LoVo (cell line): ENCODE measurements at places on chromosomes 4 and X.

DNA sequence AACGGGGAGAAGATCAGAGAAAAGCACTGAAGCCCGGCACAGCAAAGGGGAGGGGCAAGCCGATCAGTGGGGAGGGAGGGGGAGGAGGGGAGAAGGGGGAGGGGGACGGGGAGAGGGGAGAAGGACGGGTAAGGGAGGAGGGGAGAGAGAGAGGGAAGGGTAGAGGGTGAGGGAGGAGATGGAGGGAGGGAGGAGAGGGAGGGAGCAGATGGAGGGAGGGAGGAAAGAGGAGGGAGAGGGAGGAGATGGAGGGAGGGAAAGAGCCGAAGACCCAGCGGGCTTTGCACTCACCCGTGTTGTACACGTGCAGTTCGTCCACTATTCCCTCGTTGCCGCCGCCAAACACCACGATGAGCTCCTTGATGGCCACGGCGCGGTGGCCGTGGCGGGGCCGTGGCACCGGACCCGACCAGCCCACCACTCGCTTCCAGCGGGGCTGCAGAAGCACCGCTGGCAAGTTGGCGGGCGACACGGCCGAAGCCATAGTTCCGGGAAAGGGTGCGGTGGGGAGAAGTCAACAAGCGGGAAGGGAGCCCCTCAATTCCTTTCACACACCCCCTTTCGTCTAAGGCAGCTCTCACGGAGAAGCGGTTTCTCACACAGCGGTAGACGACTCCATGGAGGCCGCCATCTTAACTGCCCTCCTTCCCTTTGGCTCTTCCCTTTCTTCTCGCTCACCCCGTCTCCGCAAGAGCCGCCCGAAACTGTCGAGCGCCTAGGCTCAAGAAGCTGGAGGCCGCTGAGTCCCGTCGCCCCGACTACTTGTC lies 1.1 kb downstream of the HCFC1 start:
- no peak for DNase-seq

- DNase-seq, result no peak
These were observed 214.2 kb downstream of the ZNF674 start for GRCh38 chrX:46330981-46331380.

DNA sequence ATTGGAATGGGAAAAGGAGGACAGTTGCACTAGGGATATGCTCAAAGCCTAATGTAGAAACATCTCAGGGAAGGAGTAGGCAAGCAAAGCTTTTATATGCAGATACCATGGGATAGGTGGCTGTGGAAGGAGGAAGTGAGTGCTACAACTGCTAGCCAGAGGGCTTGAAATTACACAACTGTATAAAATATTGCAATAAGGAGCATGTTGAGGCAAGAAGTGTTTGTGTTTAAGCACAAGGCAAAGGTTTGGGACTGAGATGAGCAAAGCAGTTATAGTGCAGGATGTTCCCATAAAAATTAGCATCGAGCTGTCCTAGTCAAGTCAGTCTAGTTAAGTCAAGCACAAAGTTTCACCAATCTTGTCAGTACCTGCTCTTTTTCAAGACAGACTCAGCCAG lies 35.6 kb upstream of the DCAF8L1 start:
- DNase-seq, result no peak

DNA sequence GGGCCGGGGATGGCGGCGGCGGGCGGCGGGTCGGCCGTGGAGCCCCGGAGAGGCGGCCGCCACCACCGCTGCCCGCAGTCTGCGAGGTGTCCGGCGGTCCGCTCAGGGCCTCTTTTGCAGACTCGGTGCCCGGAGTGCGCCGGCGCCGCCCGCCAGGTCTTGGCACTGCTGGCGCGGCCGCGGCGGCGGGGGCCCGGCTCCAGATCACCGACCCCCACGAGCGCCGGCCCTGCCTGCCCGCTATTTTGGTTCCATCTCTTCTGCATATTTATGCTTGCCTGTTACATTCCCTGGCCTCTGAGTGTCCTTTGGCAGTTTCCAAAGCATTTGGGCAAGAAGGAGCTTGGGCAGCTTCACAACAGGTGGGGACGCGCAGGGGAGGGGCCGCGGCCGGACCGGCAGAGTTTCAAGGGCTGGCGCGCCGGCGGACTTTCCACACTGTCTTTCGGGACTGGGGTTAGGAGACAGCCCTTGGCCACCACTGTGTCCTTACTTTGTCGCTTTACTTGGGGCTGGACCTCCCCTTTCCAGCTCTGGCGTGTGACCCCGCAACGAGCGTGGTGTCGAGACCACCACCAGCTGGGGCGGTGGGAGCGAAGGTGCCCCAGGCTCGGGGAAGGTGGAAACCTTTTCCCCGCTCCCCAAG lies 668 bp upstream of the TAPT1 start:
- DNase-seq, result peak; percentile 46

- no peak for DNase-seq
These were observed 49.5 kb downstream of the TSPAN7 start for GRCh38 chrX:38610849-38611248.

GRCh38 chr4:118167306-118167705 lies 133.0 kb downstream of the NDST3 start:
- no peak for DNase-seq

DNA sequence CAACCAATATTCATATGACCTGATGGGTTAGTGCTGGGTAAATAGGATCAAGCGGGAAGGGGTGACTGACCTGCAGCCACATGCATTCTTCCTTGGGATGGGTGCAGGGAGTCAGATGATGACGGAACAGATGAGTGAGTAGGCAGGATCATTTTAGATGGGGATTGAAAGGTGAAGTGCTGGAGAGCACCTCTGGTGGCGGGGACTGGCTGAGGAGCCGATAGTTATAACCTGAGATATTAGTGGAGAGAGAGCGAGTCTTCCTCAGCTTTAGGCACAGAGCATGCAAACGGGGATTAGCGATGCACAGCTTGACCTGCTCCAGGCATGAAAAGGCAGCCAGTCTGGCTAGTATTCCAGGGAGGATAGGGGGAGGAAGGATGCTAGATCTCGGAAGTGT lies 99.1 kb downstream of the AFF1 start:
- DNase-seq, result no peak

- DNase-seq, result no peak
These were observed 103.3 kb upstream of the KIT start for GRCh38 chr4:54554339-54554990.

GRCh38 chr4:88448889-88449288 lies 8.0 kb upstream of the HERC5 start:
- no peak for DNase-seq

- peak; percentile 58 for DNase-seq
These were observed 5.0 kb downstream of the FGF2 start for GRCh38 chr4:122831515-122832196.

DNA sequence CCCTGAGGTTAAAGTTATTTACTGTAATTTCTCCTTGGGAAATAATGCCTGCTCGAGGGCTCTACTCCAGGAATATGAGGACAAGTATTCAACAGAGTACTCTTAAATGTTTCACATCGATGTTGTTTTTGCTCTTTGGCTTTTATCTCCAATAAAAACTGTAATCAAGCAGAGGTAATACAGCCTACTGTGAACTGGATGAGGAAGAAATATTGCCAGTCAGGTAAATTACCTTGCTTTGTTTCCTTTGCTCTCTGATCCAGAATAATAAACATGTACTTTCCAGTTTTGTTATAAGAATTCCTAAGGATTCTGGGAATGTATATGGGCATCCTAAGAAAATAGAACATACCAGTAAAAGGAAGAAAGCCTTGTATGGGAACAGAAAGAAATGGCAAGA lies 60.4 kb downstream of the FNIP2 start:
- DNase-seq, result no peak

- DNase-seq, result no peak
These were observed 68.2 kb downstream of the AGTR2 start for GRCh38 chrX:116238567-116239255.

- no peak for DNase-seq
These were observed 288.6 kb downstream of the DCTD start for GRCh38 chr4:182628544-182628943.

DNA sequence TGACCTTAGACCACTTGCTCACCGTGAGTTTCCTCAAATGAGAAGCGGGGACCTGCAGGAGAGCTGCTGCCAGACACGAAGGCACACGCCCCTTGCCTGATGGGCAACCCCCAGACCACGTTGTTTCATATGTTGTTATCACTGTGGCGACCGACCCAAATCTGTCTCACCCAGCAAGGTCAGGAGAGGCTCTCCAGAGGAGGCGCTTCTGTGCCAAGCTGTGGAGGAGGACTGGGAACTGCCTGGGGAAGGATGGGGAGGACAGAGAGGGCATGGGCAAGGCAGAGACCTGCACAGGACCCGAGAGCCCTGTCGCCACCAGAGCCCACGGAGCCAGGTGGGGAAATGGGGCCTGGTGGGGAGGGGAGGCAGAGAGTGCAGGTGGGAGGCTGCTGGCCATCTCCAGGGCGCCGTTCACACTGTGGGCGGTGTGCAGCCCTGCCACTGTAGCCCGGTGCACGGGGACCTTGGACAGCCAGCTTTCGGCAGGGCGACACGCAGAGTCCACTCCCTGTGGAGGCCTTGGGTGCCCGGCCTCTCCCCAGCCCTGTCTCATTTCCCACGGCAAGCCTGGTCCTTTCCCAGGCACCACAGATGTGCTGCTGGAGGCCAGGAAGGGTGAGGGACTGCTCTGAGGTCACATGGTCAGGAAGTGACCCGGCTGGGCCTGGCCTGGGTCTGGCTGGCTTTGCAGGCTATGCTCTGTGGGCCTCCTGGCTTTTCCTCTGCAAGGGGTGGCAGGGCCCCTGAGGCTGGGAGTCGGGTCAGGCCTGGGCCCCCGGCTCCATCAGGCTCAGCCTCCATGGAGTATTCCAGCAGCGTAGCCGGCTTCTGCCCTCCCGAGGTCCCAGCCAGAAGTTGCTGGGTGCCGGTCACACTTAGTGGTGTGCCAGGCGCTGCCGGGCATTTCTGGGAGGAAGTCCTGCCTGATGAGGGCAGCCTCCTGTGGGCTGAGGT lies 3.2 kb downstream of the HTRA3 start:
- DNase-seq, result no peak

DNA sequence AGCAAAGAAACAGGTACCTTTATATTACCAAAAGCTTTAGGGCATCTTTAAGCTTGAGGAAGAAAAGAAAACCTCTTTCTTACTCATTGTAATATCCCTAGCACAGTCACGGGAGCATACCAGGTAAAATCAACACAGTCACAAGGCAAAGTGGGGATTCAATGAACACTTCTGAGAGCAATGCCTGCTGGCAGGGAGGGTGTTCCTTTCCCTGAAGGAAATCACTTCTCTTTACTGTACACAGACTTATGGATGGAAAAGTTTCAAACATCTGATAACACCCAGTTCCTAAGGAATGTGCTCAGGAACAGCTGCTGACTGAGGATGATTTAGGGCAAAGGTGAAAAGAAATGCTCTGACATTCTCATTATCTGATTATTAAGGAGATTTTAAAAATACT lies 94.8 kb downstream of the MAML3 start:
- no peak for DNase-seq

DNA sequence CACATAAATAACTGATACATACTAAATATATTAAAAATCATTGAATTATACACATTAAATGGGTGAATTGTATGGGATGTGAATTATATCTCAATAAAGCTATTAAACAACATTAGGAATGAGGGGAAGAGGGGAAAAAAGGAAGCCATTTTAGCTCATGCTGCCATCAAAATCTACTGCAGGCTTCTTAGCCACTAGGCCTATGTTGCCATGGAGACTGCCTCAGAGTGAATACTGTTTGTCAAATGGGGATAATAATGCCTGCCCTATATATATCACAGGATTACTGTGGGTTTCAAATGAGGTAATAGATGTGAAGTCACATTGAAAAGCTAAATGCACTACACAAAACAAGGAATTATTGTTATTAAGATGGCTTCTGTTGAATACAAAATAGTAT lies 21.2 kb downstream of the TMEM255A start:
- no peak for DNase-seq

DNA sequence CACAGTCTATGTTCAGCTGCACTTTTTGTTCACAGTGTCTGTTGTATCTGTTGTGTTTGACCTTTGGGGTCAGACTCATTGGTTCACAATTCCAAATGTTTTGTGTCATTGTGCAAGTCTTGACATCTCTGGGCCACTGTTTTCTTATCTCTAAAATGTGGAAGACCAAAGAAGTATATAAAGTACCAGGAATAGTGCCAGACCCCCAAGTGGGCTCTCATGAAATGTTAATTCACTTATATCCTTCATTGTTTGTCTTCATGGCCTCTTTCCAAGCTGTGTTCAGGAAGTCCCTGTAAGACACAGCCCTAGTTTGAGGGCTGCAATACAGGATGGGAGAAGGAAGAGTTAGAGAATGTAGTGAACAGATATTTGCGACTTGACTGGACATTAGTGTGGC lies 468.3 kb upstream of the BOD1L1 start:
- no peak for DNase-seq

DNA sequence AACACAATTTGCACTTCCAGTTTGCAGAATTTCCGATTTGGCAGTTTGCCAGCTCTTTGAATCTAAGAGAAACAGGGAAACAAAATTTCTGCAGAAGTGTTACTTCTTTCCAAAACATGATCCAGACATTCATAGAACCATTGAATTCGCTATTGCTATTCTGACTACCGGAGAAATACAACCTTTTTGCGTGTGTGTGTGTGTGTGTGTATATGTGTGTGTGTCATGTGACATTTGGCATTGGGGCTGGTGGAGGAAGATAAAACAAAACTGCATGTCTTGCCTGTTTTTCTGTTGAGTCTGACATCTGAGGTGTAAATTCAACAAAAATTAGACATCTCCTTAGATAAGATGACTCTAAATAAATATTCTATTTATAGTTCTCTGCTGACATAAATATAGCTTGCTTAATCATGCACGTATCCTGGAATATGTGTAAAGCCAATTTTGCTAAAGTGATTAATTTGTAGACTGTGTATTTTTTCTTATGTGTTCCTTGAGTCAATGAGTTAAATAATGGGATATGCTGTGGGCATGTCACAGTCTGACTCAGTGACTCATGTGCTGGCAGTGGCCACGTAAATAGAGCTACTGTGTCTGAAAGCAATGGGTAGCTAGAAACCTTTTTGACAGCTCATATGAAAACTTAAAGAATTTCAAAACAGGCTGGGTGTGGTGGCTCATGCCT lies 98.9 kb downstream of the HPGD start:
- DNase-seq, result peak; percentile 85

DNA sequence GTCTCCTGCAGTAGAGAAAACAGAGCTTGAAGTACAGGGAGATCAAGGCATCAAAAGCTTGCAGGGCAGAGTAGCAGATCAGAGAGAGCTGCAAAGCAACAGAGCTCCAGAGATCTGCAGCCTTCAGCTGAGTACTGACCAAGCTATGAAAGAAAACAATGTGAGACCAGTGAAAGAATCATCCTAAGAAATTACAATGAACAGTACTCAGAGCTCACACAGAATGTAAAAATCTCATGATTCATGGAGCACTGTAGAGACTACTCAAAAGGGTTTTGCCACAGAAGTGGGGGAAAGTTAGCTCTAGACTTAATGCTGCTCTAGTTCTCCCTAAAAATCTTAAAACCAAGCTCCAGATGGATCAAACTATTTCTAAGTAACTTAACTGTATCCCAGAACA lies 80.0 kb upstream of the MAB21L2 start:
- no peak for DNase-seq

GRCh38 chr4:39062770-39063097 lies 702 bp downstream of the KLHL5 start:
- no peak for DNase-seq

- no peak for DNase-seq
These were observed 116.4 kb downstream of the ARX start for GRCh38 chrX:24899391-24899790.

GRCh38 chr4:5999356-5999755 lies 18.9 kb downstream of the C4orf50 start:
- no peak for DNase-seq
